ENCODE measurements at places on chromosomes 3 and 15. TPM values are rescaled to one million over a fixed set of nuclear protein-coding genes. Genes with fewer than 3 reads are reported as not detected.

TMEM40 gene
- total RNA-seq: 2.7 TPM

- no peak for DNase-seq
- peaks cover 25% of the 10 kb centered on the region for H3K4me1 ChIP-seq
- H3K36me3 ChIP-seq: peaks cover 10% of the 10 kb centered on the region
- H3K27me3 ChIP-seq: no peaks in the 10 kb centered on the region
- H3K27ac ChIP-seq: no peak overlapping the region
These were observed 3.7 kb upstream of the PLXNB1 start for GRCh38 chr3:48433472-48434118.

CCNB2 gene
- total RNA-seq: 0.66 TPM

GRCh38 chr3:138401834-138402233 lies 32.6 kb upstream of the ESYT3 start:
- H3K4me3 ChIP-seq: no peak overlapping the region
- peak overlapping the region; percentile 96 for H3K27ac ChIP-seq
- peak; percentile 50 for DNase-seq
- no peaks in the 10 kb centered on the region for H3K27me3 ChIP-seq

NMNAT3 gene
- 11.0 TPM for total RNA-seq

DNA sequence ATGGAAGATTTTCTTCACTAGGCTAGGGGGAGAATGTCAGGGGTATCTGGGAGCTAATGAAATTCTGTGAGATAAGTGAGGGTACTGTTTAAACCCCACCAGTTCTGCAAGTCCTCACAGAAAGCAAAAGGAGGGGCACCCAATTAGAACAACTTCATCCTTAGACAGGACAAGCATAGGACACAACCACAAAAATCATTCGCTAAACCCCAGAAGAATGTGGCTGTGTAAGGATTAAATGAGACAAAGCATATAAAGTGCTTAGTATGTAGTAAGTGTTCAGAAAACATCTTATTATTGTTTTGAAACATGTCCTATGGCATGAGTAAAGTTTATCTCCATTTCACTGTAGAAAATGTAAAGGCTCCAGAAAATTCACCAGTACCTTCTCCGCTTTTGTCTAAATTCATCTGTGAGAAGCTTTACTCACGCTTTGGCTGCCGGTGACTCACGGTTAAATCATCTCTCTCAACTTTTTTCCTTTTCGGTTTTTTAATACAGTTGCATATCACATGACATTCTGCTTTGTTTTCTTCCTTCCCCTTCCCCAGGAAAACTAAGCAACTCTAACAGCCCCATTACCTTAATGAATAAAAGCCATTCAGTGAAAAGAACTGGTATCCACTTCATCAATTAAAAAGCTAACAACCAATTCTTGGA lies 1.7 kb downstream of the CLRN1 start:
- H3K27me3 ChIP-seq: no peaks in the 10 kb centered on the region
- no peaks in the 10 kb centered on the region for H3K36me3 ChIP-seq
- no peak for DNase-seq
- H3K4me1 ChIP-seq: no peaks in the 10 kb centered on the region
- no peak overlapping the region for H3K4me3 ChIP-seq
- H3K27ac ChIP-seq: no peak overlapping the region

LRRC34 gene
- 0.81 TPM for total RNA-seq

DNA sequence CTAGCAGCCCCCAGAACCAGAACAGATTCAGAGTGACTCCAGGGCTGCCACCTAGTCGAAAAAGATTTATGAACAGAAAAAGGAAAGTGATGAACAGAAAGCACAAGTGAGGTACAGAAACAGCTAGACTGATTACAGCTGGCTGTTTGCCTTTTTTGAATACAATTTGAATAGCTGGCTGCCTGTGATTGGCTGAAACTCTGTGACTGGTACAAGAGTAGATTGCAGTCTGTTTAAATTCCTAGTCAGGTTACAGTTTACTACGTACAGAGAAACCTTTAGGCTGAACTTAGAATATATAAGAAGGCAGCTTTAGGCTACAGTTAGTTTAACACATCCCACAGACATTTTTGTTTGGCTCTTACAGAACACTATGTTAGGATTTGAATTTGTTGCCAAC lies 10.0 kb downstream of the CCDC13 start:
- DNase-seq: no peak
- H3K27ac ChIP-seq: no peak overlapping the region
- H3K27me3 ChIP-seq: no peaks in the 10 kb centered on the region

DNA sequence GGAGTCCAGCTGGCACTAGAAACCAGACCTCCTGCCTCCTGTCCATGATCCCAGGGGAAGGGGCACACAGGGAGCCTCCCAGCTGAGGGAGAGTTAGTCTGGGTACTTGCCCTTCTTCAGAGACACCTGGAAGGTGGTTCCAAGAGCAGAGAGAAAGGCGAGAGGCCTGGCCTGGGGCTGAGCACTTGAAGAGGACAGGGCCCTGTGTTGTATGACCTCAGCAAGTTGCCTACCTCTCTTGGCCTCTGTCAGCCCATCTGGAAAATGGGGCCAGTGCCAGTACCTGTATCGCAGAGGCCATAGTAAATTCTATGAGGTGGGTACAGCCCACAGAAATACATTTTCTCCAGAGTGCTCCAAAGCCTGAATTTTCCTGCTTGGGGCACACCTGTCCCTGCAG lies 19.5 kb downstream of the PTH1R start:
- DNase-seq: no peak
- no peaks in the 10 kb centered on the region for H3K36me3 ChIP-seq
- H3K4me3 ChIP-seq: no peak overlapping the region
- no peak overlapping the region for H3K27ac ChIP-seq
- H3K4me1 ChIP-seq: peaks cover 29% of the 10 kb centered on the region

CLASP2 gene
- 71.5 TPM for total RNA-seq

DNA sequence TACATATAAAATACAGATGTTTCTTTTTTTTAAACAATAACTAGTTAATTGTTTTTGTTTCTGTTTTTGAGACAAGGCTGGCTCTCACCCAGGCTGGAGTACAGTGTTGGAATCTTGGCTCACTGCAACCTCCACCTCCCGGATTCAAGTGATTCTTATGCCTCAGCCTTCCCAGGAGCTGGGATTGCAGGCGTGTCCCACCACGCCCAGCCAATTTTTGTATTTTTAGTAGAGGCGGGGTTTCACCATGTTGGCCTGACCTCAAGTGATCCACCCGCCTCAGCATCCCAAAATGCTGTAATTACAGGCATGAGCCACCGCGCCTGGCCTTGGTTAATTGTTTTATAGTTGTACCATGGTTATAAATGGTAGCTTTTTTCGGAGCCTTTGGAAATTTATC lies 72.3 kb downstream of the PIAS1 start:
- H3K4me1 ChIP-seq: no peaks in the 10 kb centered on the region
- no peaks in the 10 kb centered on the region for H3K36me3 ChIP-seq
- DNase-seq: peak; percentile 62

DNA sequence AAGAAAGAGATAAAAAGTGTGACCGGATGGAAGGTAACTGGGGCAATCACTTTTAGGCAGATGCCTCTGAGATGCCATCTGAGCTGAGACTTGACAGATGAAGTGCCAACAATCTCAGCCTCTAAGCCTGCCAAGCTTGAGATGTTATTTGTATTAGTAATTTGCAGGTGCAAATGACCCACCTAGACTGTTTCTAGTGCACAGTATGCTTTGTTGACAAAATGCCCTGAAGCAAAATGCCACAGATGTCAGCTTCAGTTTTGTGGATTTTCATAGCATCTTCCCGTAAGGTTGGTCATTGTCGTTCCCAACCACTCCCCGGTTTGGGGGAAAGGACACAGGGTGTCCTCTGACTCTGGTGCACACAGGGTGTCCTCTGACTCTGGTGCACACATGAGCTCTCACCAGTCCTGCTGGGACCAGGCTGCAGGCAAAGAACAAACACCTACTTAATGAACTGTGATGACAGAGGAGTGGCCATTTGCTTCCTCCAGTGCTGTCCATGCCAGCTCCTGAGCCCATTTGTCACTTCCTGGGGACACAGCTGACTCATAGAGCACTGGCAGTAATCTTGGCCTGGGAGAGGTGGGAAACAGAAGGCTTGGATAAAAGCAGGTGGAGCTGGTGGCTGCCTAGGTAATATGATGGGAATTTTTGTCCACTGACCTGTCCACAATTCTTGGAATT lies 16.7 kb upstream of the PPP1R2 start:
- no peak overlapping the region for H3K27ac ChIP-seq
- no peak overlapping the region for H3K4me3 ChIP-seq
- no peaks in the 10 kb centered on the region for H3K27me3 ChIP-seq
- no peak for DNase-seq

CADM2 gene
- total RNA-seq: 0.79 TPM

GRCh38 chr3:127940116-127940515 lies 25.1 kb downstream of the KBTBD12 start:
- no peaks in the 10 kb centered on the region for H3K27me3 ChIP-seq
- no peaks in the 10 kb centered on the region for H3K4me1 ChIP-seq
- H3K27ac ChIP-seq: no peak overlapping the region
- H3K36me3 ChIP-seq: no peaks in the 10 kb centered on the region
- DNase-seq: no peak
- H3K4me3 ChIP-seq: no peak overlapping the region

DNA sequence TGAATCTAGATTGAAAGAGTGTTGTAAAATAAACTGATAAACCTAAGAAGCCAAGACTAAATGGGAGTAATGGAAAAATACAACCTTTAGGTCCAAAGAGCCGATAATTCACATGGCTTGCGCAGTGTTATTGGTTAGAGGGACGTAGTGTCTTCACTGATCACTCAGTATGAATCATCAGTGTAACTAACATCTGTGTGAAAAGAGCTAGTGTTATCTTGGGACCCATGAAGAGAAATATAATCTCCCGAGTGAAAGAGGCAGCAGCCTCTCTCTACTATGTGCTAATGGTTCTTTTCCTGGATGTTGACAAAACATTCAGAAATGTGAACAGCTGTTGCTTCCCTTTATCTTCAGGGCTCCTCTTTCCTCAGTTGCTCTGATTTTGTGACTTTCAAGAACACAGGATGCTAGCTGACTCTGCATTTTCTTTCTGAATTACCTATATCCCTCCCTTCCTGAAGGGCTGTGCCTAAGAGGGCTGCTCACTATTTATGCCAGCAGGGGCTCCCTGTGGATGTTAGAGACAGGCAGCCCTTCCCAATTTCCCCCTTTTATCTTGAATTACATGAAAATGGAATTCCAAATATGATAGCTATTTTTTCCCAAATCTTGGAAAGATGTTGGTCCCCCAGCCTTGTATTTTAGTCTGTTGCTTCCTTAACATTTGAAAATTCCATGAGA lies 128.8 kb downstream of the GRM7 start:
- DNase-seq: no peak
- no peak overlapping the region for H3K27ac ChIP-seq
- no peaks in the 10 kb centered on the region for H3K4me1 ChIP-seq
- H3K4me3 ChIP-seq: no peak overlapping the region

DNA sequence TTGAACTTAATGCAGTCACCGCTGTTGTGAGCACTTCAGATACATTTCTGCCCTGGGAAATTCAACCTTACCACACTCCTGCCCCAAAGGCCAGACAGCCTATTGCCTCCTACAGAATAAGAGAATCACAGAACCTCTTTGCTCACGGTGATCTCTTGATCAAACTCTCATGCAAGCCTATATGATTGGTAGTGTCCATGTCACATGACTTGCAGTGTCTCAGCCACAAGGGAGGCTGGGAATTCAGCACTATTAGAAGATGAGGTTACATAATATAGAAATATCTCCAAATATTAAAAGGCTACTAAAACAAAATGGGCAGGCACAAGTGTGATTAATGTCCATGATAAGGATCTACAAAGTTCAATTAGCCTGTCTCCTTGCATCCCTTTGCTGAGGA lies 3.8 kb upstream of the PCOLCE2 start:
- H3K27ac ChIP-seq: no peak overlapping the region
- DNase-seq: no peak
- H3K4me1 ChIP-seq: no peaks in the 10 kb centered on the region
- no peaks in the 10 kb centered on the region for H3K36me3 ChIP-seq

MESP1 gene
- 6.9 TPM for total RNA-seq

DNA sequence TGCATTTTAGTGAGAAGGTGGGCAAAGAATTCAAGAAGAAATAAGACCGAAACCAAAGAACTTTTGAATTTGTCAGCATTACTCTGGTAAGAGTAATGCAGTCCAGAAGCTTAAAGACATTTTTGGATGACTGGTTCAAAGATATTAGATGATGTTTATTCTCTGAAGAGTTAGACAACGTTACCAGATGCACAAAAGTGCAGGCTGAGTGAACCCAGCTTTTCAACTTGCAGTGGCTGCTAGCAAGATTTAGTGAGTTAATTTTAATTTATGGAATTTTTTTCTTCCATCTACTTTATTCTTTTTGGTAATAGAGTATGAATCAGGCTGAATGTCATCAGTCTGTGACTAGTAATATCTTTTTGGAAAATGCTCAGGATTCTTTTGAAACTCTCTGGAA lies 267.3 kb upstream of the AZI2 start:
- H3K27me3 ChIP-seq: no peaks in the 10 kb centered on the region
- DNase-seq: no peak
- H3K4me1 ChIP-seq: no peaks in the 10 kb centered on the region
- no peaks in the 10 kb centered on the region for H3K36me3 ChIP-seq

DNA sequence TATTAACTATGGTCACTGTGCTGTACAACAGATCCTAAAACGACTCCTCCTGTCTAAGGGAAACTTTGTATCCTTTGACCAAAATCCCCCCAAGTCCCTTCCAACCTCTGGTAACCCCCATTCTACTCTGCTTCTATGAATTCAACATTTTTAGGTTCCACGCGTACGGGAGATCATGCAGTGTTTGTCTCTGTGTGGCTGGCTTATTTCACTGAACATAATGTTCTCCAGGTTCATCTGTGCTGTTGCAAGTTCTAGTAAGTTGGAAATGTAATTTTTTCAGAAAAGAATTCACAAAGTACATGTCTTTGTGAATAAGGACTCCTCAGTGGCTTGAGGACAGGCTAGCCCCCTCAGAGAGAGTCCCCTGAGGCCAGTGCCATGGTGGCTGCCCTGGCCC lies 66.1 kb downstream of the ATP10A start:
- H3K4me1 ChIP-seq: no peaks in the 10 kb centered on the region
- no peak overlapping the region for H3K27ac ChIP-seq
- H3K27me3 ChIP-seq: no peaks in the 10 kb centered on the region
- H3K36me3 ChIP-seq: no peaks in the 10 kb centered on the region
- no peak overlapping the region for H3K4me3 ChIP-seq

MB21D2 gene
- 3.1 TPM for total RNA-seq

DNA sequence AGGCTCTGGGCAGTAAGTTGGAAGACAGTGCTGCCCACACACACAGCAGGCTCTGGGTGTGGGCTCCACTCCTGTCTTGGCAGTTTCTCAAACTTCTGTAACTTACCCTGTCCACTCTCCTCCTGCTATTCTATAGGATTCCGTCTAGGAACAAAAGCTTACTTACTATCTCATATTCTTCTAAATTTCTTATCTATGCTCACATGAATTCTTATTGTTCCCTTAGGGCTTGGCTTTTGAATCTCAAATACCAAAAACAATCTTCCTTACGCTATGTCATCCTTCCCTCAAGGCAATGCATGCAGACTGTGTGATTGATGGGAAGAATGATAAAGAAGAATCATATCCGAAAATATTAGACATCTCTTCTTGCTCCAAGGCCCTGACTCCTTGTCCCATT lies 425.9 kb upstream of the ONECUT1 start:
- no peak overlapping the region for H3K4me3 ChIP-seq
- H3K4me1 ChIP-seq: no peaks in the 10 kb centered on the region
- no peaks in the 10 kb centered on the region for H3K36me3 ChIP-seq
- no peak overlapping the region for H3K27ac ChIP-seq

- H3K4me1 ChIP-seq: peaks cover 16% of the 10 kb centered on the region
- H3K36me3 ChIP-seq: no peaks in the 10 kb centered on the region
- DNase-seq: no peak
- no peak overlapping the region for H3K27ac ChIP-seq
These were observed 775 bp upstream of the CCDC39 start for GRCh38 chr3:180680097-180680430.

MUC20 gene
- 0.21 TPM for total RNA-seq

GRCh38 chr15:29852201-29852600 lies 29.9 kb upstream of the TJP1 start:
- H3K36me3 ChIP-seq: no peaks in the 10 kb centered on the region
- H3K4me1 ChIP-seq: no peaks in the 10 kb centered on the region
- H3K27me3 ChIP-seq: no peaks in the 10 kb centered on the region
- no peak overlapping the region for H3K4me3 ChIP-seq
- no peak overlapping the region for H3K27ac ChIP-seq
- no peak for DNase-seq
